Activated CD4-positive, CD25-positive, alpha-beta regulatory T cell treated with anti-CD3 and anti-CD28 coated beads, Interleukin-2, amount 50 U/mL, for 72 hours (primary cell): ENCODE measurements at places on chromosomes 3 and 15.

DNA sequence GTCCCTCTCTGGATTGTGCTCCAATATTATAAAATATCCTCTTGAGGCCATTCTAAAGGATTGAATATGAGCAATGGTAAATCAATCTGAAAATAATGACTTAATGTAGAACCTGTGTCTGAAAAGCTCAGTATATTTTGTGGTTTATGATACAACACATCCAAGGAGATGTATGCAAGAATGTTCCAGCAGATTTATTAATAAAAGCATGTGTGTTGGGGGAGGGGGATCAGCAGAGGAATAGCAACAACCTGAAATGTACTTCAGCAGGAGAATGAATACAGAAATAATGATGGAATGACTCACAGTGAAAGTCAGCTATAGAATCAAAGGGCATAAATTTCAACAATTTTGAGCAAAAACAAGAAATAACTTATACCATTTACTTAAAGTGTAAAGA, 56.7 kb upstream of the NUDT16 start:
- no peak for DNase-seq

DNA sequence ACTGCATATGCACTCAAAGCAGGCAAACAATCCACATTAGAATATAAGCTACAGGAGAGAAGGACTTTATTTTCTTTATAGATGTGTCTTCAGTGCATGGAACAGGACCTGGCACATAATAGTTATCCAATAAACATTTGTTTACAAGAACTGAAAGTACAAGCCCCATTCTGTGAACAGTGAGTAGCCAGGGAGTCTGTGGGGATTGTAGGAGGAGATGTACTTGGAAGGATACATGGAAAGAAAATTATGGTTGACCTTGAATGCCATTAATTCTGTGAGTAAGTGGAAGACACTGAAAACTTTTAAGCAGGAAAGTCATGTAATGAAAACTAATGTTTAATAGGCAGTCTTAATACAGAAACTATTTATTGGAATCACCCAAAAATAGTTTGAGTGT, 28.3 kb downstream of the MASP1 start:
- DNase-seq: no peak

DNA sequence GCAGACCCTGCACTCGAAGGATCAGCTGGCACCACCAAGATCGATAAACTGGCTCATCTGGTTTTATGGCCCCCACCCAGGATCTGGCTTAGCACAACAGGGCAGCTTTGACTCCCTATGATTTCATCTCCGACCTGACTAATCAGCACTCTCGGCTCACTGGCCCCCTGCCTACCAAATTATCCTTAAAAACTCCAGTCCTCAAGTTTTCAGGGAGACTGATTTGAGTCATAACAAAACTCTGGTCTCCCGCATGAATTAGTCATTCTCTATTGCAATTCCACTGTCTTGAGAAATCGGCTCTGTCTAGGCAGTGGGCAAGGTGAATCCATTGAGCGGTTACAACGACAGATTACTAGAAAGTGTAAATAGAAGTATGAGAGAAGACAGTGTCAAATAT, 521.9 kb upstream of the RGMA start:
- no peak for DNase-seq

DNA sequence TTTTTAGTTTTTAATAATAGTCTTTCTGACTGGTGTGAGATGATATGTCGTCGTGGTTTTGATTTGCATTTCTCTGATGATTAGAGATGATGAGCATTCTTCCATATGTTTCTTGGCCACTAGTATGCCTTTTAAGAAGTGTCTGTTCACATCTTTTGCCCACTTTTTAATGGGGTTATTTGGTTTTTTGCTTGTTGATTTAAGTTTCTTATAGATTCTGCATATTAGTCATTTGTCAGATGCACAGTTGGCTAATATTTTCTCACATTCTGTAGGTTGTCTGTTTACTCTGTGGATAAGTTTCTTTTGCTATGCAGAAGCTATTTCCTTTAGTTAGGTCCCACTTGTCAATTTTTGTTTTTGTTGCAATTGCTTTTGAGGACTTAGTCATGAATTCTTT, 185.4 kb downstream of the SUCNR1 start:
- no peak for DNase-seq

DNA sequence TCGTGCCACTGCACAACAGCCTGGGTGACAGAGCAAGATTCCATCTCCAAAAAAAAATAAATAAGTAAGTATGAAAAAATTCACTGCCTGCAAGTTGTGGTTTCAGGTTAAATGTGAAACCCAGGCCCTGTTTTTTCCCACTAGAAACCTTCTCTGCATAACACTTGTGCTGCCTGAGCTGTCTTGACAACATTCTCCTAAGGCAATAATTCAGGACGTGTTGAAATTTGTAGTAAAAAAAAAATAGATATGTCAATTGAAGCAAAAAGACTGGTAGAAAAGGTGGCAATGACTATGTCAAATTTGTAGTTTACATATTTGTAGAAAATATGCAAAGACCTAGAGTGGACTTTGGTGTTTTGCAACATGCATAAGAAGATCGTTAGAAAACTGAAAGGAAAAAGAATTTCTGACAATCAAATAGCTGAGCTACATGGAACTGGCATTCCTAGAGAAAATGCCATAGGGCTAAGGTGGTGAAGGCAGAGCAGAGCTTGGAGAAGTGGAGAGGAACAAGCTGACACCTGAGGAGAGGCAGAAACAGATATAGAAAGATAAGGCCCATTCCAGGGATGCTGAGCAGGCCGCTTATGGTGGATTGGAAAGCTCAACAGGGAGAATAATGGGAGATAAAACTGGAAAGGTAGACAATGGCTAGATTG, 150.2 kb downstream of the PLCH1 start:
- no peak for DNase-seq

- no peak for DNase-seq
Measured at GRCh38 chr3:66255865-66256264, 35.1 kb downstream of the SLC25A26 start.

DNA sequence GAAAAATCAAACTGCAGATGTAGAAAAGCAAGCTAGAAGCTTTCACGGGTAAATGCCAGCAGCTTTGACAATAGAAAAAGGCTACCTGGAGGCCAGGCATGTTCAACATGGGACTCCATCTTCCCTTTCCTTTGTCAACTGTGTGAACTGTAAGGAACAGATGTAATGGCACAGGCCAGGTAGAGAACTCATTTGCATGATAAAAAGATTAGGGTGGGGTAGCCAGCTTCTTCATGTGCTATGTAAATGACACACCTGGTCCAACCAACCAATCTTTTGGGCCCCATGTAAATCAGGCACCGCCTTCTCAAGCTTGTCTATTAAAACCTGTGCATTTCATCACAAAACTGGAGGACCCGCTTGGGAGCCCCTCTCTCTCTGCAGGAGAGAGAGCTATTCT, 686.5 kb upstream of the GOLIM4 start:
- DNase-seq: no peak

GRCh38 chr3:149512073-149512782, 37.7 kb downstream of the TM4SF4 start:
- no peak for DNase-seq

DNA sequence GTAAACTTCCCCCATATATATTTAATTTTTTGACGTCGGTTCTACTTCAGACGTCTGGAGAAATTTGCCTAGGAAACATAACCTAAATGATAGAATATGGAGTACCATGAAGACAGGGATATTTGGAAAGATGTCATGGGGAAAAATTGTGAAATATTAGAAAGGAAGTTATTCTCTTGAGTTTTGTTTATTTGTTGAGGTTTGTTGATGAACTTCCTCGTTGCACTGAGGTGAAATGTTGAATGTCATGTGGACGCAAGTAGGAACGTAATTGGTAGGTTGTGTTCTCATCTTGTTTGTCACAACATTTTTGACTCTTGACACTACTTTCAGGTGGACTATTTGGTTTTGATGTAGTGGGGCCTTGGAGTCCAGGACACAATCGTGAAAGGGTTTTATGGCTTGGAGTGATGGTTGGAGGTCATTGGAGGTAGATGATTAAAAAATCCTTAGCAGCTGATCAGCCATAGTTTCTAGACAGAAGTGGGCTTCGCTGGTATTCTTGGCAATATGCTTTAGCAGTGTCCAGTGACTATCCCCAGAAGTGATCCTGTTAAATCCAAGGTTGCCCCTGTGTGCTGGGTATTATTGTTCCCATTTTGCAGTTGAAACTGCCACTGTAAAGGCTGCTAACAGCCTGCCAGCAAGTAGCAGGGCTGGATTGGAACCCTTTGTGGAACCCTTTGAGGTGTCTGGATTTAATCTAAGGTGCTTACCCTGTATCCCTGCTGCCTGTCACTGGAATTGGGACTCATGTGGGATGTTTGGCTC, 1.5 kb downstream of the ABHD5 start:
- DNase-seq: no peak

DNA sequence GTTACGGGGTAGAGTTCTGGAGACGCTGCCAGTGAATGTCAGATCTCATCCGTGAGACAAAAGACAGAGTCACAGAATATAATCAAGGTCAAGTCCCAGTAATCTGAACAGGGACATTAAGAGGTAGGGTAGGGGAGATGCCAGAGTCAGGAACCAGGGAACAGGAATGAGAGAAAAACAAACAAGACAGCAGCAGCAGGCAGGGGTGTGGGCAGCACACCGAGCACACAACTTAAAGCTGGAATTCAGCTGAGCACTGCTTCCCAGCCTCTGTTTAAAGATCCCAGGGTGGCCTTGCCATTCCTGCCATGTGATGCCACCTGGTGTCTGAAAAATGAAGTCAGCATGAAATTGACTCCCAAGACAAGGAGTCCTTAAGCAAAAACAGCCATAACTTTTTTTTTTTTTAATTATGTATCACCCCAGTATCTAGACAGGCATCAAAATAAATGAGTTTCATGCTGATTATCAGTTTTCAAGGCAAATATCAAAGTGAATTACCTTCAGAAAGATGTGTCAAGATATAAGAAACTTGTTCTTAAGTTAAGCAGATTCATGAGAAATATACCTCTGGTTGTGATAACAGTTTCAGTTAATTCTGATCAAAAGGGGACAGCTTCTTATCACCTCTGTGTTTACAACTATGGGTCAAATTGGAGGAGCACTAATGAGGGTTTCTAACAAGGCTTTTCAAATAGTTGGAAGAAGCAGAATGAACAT, 203.7 kb downstream of the SLC9A9 start:
- no peak for DNase-seq

GRCh38 chr3:172461530-172462138, 13.4 kb upstream of the GHSR start:
- no peak for DNase-seq

- no peak for DNase-seq
Measured at GRCh38 chr3:193046371-193046770, 128.7 kb upstream of the MB21D2 start.

- no peak for DNase-seq
Measured at GRCh38 chr15:44720460-44721176, 9.3 kb downstream of the B2M start.

GRCh38 chr15:92021792-92022191, 168.3 kb downstream of the SLCO3A1 start:
- DNase-seq: no peak

DNA sequence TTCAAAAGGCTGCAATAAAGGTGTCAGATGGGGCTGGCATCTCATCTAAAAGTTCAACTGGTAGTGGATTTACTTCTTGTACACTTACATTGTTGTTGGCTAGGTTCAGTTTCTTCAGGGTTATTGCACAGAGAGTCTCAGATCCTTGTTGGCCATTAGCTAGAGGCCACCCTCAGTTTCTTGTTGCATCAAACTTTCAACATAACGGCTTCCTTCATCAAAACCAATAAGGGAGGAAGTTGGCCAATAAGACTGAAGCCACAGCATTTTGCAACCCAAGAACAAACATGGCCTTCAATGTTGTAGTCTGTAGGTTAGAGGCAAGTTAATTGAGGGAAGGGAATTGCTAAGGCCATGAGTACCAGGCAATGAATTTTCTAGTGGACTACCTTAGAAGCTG, 218.0 kb downstream of the ZBBX start:
- no peak for DNase-seq

DNA sequence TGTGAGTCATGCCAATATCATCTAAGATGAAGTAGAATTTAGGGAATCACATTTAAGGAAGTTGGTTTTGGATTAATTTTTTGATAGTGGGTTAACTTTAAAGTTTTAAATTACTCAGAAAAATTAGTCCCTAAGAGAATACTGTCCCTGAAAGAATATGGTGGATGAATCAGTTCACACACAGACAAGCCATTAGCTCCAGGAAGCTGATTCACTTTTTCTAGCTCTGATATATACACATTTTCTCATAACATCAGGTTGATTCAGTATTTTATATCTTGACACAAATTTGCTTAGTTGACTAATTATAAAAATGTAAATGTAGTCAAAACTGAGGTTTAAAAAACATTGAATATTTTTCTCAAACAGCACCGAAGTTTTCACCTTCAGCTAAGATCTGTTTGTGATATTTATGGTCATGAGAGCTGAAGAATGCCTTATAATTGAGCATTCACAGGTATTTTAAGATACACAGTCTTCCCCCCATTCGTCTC, 55.1 kb downstream of the MYH15 start:
- DNase-seq: no peak

GRCh38 chr3:111735912-111736311, 123.2 kb upstream of the PHLDB2 start:
- no peak for DNase-seq
